IMR-90 (cell line): ENCODE measurements at places on chromosomes 3 and 15.

GRCh38 chr15:89936051-89936785 is 23.5 kb upstream of the ARPIN start:
- DNase-seq = no peak

DNA sequence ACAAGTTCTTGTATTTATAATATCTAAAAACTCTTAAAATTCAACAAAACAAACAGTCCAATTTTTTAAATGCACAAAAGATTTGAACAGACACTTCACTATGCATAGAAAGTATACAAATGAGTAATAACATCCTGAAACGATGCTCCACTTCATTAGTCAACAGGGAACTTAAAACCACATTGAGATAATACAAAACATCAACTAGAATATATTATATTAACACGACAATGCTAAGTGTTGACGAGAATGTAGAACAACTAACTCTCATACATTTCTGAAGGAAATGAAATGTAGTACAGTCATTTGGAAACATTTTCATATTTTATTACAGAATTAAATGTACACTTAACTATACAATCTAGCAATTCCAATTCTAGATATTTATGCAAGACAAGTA is 93.4 kb downstream of the IGSF11 start:
- DNase-seq = no peak

- DNase-seq = no peak
These were observed 48.7 kb downstream of the SLC49A4 start for GRCh38 chr3:122843604-122844003.

GRCh38 chr3:190644035-190644434 is 130.2 kb downstream of the IL1RAP start:
- DNase-seq = no peak

- DNase-seq = peak; percentile 88
These were observed 53.9 kb upstream of the MELTF start for GRCh38 chr3:197083486-197083885.
